Activated T-cell treated with anti-CD3 and anti-CD28 coated beads, Interleukin-2, amount 50 U/mL, for 48 hours (primary cell): ENCODE measurements at places on chromosomes 12 and 14.

DNA sequence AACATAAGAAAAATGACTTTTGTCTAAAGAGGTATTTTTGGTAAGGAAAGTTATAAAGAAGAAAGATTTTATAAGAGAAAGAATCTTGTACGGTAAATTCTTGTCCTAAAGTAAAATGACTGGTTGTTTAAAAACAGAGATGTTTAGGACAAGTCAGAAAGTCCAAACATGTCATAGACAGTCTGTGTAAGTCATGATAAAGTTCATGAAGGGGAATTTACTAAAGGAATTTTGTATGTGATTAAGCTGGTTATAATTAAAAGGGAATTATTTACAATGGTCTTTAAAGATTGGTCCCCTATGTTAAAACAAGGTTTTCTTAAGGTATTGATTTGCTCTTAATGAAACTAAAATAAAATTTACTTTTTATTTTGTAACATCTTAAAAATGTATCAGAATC is 269.4 kb upstream of the CCDC196 start:
- DNase-seq: no peak

- DNase-seq: no peak
Measured at GRCh38 chr14:35740215-35740614, 68.9 kb downstream of the RALGAPA1 start.

DNA sequence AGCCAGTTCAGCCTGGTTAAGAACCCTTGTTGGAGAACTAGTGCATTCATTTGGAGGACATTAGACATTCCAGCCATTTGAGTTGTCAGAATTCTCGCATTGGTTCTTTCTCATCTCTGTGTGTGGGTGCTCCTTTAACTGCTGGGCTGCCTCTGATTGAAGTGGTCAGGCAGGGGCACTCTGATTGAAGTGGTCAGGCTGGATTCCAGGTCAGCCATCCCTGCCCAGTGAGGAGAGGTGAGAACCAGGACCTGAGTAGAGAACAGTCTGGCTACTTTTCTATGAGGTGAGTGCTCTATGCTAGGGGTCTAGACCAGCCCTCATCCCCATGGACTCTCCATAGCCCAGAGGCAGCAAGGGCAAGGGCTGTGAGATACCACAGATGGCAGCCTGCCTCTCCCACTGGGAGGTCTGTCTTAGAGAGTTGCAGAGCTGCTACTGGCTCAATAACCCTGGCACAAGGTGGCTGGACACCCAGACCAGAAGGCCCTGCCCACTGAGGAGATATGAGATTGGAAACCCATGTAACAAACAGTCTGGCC is 691.6 kb downstream of the TMTC2 start:
- DNase-seq: no peak

GRCh38 chr12:3647504-3647903 is 105.4 kb downstream of the CRACR2A start:
- DNase-seq: no peak

DNA sequence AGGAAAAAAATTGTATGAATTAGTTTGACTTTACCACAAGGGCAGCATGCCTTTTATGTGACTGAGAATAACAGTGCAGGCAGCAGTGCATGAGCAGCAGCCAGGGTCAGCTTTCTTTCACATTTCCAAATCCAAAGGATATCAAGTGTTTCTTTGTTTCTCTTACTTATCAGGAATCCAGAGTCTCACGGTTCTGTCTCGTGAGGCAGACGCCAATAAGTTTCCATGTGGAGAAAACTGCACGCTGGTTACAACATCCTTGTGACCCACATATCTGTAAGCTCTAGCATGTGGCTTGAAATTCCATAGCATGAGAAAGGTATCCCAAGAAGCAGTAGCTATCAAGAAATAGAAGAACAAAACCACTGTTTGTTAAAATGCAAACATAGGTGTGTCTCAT is 27.6 kb downstream of the GALNT4 start:
- DNase-seq: no peak

- no peak for DNase-seq
Measured at GRCh38 chr14:55370883-55371455, 40.7 kb downstream of the ATG14 start.
